Stimulated activated CD4-positive, alpha-beta T cell treated with anti-CD3 and anti-CD28 coated beads, Interleukin-1b, Interleukin-23, amount 100 ng/mL, for 1 hour (primary cell): ENCODE measurements at places on chromosomes 5 and 9.

DNA sequence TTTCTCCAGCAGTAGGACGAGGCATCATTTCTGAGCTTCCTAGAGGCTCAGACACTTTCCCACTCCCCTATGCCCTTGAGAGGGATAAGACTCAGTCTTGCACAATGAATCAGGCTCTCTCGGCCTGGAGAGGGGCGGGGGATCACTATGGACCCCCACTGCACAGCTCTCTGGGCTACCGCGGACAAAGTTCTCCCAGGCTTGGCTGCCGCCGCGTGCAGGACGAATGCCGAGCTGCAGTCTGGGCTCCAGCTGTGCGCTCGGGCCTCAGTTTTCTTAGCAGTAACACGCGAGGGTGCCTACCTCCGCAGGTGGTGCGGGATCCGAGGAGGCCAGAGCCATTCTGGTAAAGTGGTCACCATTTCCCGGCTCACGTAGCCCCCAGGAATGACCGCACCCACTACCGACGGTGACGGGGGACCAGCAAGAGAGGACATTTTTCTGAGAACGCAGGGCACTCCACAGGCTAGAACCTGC, 3.4 kb upstream of the MYORG start:
- DNase-seq, result no peak

DNA sequence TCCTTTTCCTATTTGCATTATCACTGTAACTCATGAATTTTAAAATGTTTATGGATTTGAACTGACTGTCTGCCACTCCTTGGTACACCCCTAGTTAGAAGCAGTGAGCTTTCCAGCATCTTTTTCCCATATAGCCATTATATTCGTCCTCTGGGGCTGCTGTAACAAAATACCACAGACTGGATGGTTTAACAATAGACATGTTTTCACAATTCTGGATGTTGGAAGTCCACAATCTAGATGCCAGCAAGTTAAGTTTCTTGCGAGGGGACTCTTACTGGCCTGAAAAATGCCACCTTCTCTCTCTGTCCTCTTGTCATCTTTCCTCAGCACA, 530.0 kb downstream of the SEMA5A start:
- no peak for DNase-seq

DNA sequence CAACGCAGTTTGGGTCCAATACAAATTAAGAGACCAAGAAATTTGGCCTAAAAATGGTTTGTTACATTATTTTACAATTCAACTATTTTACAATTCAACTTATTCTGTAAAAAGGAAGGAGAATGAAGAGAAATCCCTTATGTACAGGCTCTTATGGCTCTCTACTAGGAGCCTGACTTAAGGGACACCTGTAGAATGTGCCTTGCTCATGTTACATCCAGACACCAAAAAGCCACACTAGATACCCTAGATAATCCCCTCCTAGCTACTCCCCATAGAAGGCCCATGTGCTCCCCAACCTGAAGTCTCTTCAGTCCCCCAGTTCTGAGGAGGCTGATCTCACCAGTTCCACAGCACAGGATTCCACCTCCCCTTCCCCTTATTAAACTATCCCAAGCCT, 14.1 kb upstream of the NNT start:
- DNase-seq, result no peak

DNA sequence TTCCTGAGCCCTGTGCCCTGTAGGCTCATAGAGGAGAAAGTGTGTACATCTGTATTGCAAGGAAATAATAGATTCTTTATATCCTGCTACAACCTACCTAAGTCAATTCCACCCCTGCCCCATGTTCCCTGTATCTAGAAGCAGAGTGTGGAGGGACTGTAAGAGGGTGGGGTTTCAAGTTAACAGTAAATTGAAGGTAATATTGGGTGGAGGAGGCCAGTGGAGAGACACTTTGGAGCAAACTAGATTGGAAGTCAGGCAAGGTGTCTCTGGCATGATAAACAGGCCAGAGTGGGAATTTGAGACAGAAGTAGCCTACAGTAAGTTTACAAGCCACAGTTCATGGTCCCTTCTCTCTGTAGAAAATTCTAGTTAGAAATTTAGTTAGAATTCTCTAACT, 2.3 kb upstream of the HEMGN start:
- no peak for DNase-seq

- DNase-seq, result no peak
Measured at GRCh38 chr5:11224436-11225187, 463.6 kb upstream of the DAP start.

GRCh38 chr9:94734054-94734754, 7.7 kb downstream of the AOPEP start:
- no peak for DNase-seq

DNA sequence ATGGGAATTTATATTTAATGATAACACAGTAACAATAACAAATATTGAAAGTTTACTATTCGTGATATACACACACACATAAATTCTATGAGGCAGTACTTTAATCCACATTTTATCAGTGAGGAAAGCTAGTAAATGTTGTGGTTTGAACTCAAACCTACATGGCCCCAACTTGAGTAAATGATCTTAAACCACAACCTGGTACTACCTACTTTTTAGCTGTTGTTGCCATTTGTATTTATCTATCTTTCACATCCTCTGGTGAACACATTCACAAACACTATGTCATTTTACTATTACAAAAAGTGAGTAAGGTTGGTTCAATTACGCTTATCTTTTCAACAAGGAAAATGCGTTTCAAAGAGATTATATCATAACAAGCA, 186.1 kb downstream of the SMC2 start:
- DNase-seq, result no peak

DNA sequence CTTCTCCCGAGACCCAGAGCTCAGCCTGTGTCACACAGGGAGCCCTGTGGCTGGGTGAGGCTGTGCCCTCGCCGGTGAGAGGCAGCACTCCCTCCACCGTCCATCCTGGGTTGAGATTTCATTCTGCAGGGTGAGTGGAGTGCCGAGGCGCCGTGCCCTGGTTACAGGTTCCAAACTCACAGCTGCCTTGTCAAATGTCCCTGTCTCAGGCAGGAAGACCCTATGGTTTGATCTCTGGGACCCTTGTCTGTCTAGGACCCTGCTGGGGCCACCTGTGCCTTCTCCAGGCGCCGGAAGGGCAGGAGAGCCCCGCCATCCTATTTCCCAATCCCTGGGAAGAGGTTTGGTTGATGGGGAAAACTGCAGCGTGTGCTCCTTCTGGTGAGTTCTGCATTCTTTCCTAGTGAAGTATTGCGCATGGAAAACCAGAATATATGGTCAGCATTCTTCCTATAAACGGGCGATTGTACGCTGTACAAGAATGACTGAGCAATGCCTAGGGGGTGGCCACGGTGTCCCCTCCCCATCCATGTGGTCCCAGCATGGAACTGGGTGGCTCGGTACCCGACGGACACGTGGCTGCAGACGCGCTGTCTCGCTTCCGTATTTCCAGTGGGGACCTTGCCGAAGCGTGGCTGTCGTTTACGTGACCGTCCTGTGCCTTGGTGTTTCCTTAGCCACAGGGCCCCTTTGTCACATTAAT, 95.9 kb upstream of the COL5A1 start:
- no peak for DNase-seq

- no peak for DNase-seq
Measured at GRCh38 chr9:16266648-16267276, 603.7 kb downstream of the BNC2 start.

GRCh38 chr5:40676613-40677343, 2.9 kb upstream of the PTGER4 start:
- DNase-seq, result no peak

DNA sequence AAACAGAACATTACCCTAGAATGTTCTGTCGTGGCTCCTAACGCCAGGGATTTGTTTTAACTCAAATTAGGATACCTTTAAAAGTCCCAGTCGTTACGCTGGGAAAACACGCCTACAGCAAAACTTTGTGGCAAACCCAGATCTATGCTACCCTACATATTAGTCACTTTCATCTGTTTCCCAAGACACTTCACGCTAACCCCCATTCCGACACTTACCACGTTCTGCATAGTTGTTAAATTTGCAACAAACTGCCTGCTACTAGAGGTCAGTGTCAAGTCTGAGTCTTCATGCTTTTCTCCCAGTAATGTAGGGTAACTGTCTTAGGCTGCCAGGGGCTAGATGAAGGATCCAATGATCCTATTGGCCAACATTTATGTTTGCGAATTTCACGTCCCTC, 140.3 kb downstream of the RASEF start:
- no peak for DNase-seq

DNA sequence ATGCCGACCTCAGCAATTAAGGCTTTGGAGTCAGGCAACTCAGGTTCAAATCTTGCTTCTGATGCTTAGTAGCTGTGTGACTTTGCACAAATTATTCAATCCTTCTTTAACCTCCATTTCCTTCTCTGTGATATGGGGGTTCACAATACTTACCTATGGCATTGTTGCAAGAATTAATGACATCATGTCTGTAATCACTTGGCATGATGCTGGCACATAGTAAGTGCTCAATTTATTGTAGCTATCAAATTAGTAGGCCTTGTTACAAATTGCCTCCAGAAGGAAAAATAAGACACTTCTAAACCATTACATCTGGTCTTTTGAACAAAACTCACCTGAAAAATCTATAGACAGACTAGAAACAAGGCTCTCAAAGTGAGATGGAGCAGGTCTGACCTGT, 29.9 kb upstream of the NDFIP1 start:
- DNase-seq, result no peak

- no peak for DNase-seq
Measured at GRCh38 chr9:106930477-106930876, 67.5 kb downstream of the ZNF462 start.

- no peak for DNase-seq
Measured at GRCh38 chr5:143249851-143250250, 153.6 kb downstream of the NR3C1 start.

- no peak for DNase-seq
Measured at GRCh38 chr9:109969011-109969410, 189.0 kb downstream of the PALM2AKAP2 start.

- DNase-seq, result no peak
Measured at GRCh38 chr5:139677736-139678613, 29.8 kb downstream of the CXXC5 start.
